Activated T-helper 1 cell treated with anti-CD3 and anti-CD28 coated beads, Interleukin-2, amount 50 U/mL, for 16 hours (primary cell): ENCODE measurements at places on chromosomes 2 and 18.

- no peak for DNase-seq
Observed at GRCh38 chr18:57771626-57772025, 31.5 kb downstream of the ATP8B1 start.

DNA sequence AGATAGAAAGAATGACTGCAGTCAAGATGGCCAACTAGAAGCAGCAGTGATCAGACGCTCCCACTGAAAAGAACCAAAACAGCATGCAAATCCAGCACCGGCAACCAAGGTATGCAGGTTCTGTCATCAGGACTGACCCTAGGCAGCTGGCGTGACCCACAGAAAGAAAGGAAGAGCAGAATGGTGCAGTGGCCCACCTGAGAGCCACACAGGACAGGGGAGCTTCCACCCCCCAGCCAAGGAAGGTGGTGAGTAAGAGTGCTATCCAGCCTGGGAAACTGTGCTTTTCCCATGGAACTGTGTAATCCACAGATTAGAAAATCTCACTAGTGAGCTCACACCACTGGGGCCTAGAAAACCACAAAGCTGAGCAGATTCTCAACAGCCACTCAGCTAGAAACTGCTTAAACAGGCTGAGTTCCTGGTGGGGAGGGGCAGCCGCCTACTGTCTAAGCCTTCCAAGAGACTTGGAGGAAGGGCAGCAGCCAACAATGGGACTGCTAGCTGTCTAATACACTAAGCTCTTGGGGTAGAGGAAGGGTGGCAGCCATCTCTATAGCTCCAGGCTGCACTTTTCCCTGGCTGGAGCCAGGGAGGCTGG, 127.9 kb downstream of the EVA1A start:
- DNase-seq: no peak

DNA sequence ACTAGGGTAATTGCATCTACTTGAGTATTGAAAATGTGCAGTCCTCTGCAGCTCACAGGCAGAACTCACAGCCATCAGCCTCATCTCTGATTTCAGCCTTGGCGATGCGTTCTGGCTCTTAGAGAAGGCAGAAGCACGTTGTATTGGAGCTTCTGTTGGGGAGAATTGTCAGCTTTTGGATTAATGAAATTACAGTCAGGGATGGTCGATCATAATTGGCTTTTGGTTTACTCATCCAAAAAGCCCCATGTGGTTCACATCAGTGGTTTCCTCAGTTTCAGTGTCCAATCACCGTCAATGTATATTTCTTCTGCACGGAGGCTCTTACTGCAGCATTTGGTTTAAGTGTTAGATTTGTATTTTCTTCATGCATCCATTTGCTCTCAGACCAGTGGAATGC, 218.5 kb upstream of the SOX11 start:
- DNase-seq: no peak

GRCh38 chr18:1811282-1811681, 760.0 kb downstream of the METTL4 start:
- DNase-seq: no peak

DNA sequence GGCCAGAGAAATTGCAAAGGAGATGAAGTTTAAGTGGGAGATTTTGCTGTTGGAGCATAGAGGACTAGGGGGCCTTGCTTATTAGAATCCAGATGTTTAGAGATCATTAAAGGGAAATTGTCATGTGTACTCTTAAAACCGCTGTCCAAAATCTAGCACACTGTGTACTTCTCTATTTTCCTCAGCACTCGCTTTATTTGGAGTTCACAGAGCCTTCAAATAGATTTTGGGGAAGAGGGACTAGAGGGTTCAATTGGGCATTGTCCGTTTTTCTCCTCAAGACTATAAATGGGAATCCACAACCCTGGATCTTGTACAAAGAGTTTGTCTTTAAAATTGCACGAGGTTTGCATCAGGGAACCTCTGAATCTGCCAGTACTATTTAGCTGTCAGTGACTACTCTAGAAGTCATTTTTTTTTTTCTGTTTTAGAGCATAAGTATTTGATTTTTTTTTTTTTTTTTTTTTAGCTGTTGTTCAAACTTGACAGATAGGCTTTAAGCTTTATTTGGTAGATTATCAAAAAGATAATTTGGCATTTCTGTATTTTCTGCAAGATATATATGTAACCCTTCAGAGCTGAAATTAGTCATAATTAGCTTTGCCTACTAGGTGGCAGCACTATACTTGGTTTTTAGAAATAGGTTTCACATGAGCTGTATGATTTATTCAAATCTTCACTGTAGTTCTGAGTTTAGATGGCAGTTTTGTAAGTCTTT, 14.2 kb downstream of the PMS1 start:
- DNase-seq: no peak

DNA sequence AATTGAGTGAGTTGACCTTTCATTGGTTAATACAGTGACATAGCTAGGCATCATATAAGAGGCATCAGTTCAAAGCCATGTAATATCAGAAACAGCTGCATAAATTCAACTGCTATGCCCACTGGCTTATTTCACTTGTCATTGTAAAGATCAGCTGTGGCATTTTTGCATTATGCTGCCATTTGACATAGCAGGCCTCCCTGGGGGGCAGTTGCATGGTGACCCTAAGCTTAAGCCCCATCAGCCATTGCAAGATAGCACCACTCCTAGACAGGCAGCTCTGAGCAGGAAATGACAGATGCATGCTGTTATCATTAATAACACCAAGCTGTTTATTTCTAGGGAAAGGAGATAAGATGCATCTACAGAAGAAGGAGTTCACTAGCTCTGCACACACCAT, 233.4 kb upstream of the CNTNAP5 start:
- no peak for DNase-seq

- no peak for DNase-seq
Observed at GRCh38 chr18:35481960-35482366, 15.8 kb downstream of the INO80C start.

GRCh38 chr2:162244541-162245031, 1.3 kb upstream of the FAP start:
- no peak for DNase-seq

DNA sequence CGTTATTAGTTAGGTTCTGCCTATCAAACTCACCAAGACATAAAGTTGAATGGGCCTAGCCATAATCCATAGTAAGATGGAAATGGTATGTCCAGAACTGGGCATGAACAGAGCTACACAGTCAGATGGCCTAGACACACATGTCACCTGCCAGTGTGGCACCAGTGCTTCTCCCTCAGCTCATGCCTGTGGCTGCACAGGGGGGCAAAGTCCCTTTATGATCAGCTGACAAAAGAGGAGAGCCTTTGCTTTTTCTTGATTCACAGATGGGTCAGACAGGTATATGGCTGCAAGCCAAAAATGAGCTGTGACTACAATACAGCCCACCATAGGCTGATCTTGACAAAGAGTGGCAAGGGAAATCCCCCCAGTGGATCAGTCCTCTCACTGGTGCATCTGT, 28.3 kb upstream of the STARD7 start:
- no peak for DNase-seq

GRCh38 chr2:71460595-71461303, 7.4 kb downstream of the DYSF start:
- no peak for DNase-seq

DNA sequence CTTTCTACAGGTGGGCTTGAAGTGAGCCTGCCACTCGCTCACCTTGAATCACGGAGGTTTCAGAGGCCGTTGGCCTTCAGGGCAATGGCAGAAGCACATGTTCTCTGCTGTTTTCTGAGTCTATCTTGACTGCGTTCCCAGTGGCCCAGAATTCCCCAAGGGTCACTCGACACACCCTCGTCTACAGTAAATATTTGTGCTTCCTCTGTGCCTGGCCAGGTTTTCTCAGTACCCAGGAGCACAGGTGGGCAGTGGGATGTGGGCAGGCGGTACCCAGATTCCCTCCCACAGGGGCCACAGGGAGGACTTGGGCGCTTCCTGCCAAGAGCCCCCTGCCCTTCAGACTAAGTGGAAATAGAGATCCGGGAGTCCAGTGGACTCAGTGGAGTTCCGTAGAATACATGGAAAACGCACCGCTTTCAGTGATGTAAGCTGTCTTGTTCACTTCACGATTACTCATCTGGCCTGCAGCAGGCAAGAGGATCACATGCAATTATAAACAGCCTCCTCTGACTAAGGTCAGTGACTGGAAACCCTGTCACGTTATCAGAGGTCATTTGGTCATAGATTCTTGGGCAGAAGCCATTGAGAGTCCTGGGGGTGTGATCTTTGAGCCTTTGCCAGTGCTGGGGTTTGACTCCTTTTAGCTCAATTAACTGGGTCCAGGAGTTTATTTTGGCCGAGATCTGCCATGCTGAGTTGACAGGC, 179.8 kb downstream of the NEDD4L start:
- DNase-seq: no peak

DNA sequence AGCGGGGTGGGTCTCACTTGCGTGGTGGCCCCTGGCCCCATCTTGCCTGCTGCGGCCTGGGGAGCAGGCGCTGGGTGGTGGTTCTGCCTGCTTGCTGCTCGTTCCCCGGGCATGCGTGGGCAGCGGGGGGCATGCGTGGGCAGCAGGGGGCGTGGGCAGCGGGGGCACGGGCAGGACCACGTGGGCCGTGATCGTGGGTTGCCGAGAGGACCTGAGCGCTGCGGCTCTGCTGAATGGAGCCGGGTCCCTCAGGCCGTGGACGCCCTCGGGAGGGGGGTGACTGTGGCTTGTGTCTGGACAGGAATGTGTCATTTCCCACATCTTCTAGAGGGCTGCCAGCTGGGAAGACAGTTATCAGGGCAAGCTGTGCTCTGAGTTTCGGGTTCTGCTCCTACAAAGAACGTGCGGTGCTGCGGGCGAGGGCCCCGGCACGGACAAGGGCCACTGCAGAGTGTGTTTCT, 8.3 kb upstream of the GAL3ST2 start:
- DNase-seq: no peak

GRCh38 chr2:36695746-36696415, 626 bp upstream of the VIT start:
- DNase-seq: no peak

DNA sequence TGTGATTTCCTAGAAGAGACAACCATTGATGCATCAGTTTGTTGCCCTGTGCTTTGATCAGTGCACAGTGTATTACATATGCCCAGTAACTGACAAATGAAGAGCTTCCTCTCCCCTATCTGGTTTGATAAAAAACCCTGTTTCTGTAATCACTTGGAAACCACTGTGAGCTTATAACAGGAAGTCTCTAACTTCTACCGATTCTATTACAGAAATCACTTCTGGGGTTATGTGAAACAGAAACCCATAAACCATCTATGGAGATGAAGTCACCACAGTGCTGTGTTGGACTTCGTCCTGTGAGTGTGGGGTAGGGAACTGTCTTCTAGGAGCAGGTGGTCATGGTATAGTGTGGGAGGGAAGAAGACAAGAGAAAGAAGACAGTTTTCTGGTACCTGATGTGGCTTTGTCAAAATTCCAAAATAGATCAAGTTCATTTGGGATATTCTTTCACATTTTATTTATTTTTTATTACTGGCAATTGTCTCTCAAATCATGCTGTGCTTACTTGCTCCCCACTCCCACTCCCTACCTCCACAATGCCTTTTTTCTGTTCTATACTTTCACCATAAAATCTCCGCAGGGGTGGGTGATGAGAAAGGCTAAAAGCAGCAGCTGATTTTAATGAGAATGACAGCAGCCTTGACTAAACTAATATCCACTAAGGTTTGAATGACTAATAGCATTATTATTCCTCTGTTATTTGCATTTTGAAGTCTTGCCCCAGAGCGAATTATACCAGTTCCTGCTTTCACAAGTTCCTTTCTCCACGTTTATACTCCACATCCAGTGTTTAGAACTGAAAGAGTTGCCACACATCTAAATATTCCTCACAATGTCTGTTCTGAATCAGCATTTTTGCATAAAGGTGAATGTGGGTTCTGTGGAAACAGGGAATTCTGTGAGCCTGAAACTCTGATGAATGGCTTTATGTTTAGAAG, 41.7 kb upstream of the RND3 start:
- DNase-seq: no peak

DNA sequence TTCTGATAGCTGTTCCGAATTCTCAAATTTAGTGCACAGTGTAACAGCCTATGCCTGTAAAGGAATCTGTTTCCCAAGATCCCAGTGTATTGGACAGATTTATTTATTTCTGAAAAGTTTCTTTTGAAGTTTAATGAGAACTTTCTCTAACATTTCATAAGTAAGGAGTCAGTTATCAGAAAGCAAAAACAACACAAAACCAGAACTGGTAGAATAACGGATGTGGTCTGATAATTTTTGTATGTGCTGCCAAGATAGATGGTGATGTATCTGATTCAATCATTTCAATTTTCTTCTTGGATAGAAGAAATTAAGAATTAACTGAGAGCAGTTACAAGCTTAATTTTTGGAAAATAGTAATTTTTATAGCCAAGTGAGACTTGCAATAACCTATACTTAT, 374.3 kb downstream of the SOCS6 start:
- no peak for DNase-seq

- no peak for DNase-seq
Observed at GRCh38 chr2:138468617-138469016, 33.0 kb upstream of the SPOPL start.

- DNase-seq: no peak
Observed at GRCh38 chr2:234691214-234691575, 194.3 kb upstream of the ARL4C start.

DNA sequence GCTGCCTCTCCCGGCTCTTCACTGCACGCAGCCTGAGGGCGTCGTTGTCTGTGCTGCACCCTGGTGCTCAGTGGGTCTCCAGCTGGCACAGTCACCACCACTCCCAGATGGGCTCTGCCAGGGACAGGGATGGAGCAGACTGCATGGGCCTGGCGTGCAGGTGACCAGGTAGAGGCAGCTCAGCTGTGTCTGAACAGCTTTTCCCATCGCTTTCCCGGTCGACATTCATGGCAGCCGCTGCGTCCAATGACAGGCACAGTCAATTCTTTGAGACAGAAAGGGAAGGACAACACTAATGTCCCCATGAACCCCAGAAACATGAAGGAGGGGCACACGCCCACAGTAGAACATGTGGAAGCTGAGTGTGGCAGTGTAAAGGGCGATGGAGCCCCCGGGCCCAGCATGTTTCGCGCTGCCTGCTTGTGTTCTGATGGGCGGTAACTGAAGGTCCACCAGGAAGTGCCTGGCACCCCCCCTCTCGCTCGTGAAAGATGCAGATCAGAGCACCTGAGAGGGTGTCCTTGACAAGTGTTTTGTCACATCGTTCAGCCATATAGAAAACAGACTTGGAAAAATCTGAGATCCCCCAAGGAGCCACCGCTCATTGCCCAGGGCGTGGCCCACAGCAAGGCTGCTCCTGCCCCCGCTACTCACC, 122.4 kb downstream of the NFATC1 start:
- DNase-seq: no peak

- DNase-seq: no peak
Observed at GRCh38 chr2:137508739-137509384, 455.4 kb upstream of the HNMT start.

GRCh38 chr2:127633556-127634065, 12.3 kb upstream of the GPR17 start:
- no peak for DNase-seq
